ENCODE measurements at places on chromosomes 11 and 22.
A peak's percentile ranks its signal among the peaks of the same experiment; 100 is the strongest.

GRCh38 chr11:114074546-114075343, 15.2 kb downstream of the ZBTB16 start:
- DNase-seq = no peak

GRCh38 chr11:122617297-122617696, 38.2 kb upstream of the UBASH3B start:
- no peak for DNase-seq

DNA sequence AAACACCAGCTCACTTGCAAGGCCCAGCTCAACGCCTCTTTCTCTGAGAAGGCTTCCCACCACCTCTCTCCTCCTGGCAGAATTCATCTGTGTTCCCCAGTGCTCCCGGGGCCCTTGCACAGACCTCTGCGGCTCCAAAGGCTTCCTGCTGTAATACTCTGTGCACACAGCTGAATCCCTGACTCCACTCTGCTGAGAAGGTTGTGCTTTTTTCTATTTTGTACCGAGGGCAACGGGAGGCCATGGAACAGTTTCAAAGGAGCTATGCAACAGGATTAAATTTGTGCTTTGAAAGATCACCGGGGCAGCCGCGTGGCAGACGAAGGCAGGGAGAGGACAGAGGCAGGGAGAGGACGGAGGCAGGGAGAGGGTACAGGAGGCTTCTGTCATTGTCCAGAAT, 49.2 kb upstream of the SYT7 start:
- DNase-seq = no peak

DNA sequence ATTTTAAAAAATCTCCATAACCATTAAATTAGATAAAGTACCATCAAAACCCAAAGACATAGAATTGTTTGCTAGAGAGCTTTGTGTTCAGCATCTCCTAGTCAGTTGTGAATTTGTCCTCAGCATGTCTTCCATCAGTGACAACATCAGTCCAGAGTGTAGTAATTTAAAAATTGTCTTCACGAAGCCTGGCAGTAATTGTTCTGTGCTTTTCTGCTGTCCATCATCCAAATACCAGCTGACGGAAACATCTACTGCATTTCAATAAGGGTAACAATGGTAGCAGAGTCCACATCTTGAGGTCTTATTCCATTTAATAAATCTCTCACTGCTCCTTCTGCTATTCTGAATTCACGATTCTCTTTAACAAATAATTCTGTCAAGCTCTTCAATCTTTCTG, 121.5 kb downstream of the ATXN10 start:
- no peak for DNase-seq

DNA sequence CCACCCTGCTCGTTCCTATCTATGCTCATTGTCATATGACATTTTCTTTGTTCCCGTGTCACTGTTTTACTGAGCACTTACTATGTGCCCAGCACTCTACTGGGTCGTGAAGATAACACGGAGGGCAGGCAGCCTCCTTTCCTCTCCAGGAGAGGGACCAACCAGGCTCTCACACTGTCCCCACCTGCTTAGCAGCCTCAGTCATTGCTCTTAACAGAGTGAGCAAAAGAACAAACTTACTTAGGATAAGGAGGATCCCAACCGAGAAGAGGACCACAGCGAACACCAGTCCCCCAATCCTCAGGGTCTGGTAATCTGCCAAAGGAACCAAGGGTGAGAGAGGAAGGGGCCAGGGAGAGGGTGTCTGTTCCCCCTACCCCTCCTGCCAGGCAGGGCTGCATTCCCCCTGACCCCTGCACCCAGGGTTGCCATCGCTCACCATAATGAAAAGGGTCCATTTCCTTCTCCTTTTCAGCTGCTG, 17.0 kb upstream of the FXYD2 start:
- no peak for DNase-seq

DNA sequence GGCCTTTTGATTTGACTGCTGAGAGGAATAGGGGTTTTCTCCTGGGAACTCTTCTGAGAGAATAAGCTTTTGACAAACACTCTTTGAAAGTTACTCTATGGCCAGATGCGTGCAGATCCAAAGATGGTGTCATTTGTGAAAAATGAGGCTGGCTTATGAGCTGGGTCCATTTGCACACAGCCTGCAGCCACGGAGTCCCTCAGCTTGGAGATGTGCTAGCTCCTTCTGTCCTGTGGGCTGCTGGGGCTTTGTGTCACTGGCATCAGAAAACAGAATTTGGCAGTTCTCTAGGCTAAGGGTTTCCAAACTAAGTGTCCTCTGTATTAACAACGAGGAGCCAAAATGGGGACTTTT, 702.4 kb downstream of the NTM start:
- DNase-seq = no peak

DNA sequence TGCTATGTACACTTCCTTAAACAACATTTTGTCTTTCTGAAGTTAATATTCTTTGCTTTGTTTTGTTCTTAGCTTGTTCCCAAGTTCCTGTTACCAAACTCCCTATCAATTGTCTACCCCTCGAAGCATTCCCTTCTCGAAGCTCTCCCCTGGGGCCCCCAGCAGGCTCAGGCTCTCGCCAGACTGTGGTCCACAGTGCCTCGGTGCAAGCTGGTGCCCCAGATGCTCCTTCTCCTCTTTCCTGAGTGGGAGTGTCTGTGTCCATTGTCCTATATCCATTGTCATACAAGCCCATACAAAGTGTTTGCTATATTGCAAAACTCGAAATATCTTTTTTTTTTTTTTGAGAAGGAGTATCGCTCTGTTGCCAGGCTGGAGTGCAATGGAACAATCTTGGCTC, 51.7 kb upstream of the RTL6 start:
- DNase-seq = no peak

DNA sequence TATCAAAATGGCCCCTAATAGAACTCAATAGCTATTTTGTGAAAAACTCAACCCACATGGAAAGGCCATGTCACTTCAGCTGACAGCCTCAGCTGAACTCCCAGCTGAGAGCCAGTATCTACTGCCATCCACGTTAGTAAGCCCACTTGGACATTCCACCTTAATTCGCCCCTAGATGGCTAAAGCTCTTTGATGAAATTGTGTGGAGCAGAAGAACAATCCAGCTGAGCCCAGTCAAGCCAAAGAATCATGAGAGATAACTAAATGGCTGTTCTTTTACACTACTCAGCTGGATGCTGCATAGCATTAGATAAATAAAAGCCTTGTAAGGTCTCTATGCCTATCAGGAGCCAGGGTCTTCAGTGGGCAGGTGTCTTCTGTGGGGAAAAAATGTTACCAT, 396.8 kb downstream of the AASDHPPT start:
- no peak for DNase-seq

DNA sequence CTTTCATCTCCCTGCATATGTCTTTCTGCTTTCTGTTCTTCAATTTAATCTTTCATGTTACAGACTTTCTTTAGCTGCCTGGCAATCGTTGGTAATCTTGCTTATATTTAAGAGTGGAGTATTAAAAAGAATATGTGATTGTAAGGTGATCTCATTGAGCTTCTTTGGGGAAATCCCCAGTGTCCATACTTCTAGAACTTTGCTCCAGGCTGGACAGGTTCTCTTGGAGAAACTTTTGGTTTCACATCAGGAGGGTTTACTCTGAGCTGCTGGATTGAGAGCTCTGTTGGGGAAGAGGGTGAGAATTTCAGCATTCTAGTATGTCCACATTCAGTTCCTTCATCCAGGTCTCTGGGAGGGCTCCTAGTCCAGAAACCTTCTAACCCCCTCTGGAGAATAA, 16.1 kb downstream of the LRRC75B start:
- no peak for DNase-seq

DNA sequence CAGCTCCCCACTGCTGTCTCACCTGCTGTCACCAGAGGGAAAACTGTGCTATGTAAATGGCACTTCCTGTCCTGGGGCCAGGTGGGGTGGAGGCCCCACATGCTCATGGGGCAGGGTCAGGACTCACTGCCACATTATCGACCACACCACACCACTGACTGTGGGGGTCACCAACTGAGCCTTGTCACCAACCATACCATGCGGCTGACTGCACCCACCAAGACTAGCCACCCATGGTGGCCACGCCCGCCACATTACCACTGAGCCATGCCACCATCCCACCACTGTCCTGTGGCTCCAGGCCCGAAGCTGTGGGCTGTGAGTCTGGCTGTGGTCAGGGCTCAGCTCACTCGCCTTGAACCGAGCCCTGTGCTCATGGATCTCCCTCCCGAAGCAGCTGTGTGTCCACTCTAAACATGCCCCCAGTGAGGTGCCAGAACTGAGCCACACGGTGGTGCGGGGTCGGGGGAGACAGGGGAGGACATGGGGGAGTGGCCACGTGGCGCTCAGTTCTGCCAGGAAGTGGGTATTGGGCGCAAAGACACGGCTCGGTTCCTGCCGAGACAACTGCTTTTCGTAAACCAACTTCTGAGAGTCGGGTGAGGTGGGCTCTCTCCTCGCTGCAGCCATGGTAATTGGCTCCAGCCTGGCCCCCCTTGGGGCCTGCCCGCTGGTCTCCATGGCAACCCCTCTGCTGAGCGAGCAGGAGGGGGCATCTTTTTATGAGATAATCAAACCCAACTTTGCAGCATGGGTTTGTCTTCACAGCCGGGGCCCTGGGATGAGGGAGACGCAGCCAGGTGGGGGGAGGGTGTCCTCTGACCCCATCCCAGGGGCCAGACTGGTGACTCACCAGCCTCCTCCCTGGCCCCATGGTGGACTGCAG, 23.2 kb downstream of the RTN4R start:
- peak; percentile 46 for DNase-seq

DNA sequence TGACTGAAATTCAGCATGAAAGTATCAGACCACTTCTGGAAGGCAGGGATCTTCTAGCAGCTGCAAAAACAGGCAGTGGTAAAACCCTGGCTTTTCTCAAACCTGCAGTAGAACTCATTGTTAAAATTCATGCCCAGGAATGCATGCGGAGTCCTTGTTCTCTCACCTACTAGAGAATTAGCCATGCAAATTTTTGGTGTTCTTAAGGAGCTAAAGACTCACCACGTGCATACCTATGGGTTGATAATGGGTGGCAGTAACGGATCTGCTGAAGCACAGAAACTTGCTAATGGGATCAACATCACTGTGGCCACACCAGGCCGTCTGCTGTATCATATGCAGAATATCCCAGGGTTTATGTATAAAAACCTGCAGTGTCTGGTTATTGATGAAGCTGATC, 19.1 kb downstream of the ZBTB44 start:
- no peak for DNase-seq

DNA sequence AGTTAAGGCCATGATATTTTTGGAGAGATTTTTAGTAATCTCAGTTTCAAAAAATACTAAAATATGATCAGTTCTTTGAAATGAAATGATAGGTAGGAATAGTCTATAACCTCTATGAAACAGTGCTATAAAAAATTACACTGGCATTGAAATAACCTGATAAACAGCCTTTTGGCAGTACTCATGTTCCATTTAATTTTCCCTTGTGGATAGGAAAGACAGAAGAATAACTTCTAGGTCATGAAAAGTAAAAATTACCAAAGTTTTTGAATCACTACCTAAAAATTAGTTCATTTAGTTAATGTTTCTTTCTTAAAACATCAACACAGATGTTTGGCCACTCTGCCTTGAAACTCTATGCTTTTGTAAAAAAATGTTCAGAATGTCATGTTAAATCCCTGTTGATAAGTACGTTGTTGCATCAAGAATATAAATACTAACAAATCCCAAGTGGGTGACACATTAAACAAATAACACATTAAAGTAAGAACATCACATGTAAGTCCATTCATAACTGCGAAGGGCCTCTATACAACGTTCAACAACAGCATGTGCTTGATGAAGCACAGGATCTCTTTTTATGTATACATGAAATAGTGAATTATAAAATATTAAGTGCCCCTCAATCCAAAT, 290.2 kb downstream of the SWAP70 start:
- DNase-seq = no peak

GRCh38 chr11:128968916-128969315, 26.2 kb upstream of the TP53AIP1 start:
- no peak for DNase-seq

- no peak for DNase-seq
These were observed 33.6 kb upstream of the GRAMD4 start for GRCh38 chr22:46586531-46587011.

GRCh38 chr11:110148775-110149744, 55.9 kb downstream of the ZC3H12C start:
- DNase-seq = no peak

DNA sequence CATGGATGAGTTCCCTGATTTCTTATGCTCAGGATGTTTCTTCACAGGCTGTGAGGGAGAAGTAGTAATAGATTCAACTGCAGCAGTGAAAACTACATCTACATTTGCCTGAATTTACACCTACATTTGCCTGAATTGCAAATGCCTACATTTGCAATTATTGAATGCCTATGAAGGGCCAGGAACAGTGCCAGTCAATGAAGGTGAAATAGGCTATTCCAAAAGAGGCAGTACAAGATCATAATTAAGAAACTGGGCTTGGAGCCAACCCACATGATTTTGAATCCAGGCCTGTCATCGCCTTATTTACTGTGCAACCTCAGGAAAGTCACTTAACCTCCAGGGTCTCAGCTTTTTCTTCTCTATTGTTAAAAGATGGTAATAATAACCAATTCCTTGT, 1353.3 kb downstream of the FAM181B start:
- DNase-seq = no peak

- DNase-seq = no peak
These were observed 44.0 kb upstream of the WT1 start for GRCh38 chr11:32479291-32479690.

DNA sequence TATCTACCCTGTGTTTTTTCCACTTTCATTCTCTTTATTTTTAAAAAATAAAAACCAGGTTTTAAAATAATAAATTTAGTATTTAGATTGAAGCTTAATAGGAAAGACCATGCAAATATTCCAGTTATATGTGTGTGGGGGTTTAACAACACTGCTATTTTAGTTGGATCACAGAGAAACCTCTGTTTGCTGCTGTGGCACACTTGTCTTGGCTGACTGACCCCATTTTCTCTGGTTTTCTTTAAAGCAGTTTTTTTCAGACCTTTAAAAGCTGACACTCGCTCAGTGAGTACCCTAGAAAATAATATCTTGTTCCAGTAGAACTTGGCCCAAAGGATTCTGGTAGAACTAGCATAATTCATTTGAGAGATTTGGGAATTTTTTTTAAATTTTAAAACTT, 31.6 kb downstream of the ACER3 start:
- no peak for DNase-seq

DNA sequence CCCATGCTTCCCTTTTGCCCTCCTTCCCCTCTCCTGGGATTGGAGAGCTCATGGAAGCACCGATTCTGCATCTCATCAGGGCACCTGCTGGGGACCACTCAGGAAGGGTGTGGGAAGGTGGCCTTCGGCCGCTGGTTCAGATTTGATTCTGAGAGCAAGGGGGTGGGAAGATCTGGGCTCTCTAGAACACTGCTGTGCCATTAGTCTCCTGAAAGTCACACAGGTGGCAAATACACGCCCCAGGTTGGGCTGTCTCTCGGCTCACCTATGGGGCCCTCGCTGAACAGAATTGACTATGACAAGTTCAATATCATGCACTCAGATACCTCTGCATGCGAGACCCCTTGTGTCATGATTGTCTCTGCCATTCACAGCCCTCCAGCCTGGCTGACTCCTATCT, 12.8 kb upstream of the APOBEC3A start:
- no peak for DNase-seq

Data from BE2C (cell line).